ENCODE measurements at places on chromosomes 7 and 10.

- DNase-seq = no peak
Observed at GRCh38 chr10:3682745-3683144, 102.3 kb downstream of the KLF6 start.

- DNase-seq = no peak
Observed at GRCh38 chr7:31858055-31858454, 171.0 kb downstream of the PPP1R17 start.

DNA sequence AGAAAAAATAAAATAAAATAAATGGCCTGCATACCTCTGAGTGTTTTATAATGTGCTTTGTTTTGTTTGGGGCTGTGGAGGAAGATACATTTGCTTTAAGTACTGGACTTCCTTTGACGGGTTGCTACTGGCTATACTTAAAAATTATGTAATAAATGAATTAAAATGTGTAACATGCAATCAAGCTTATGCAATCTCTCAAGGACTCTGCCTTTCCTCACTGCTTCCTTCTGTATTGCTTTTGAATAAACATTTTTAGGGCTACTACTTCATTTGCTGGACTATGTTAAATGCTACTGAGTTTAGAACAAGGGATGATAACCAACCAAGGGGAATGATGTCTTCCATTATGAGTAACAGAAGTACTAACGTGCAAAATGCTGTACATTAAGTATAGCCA, 91.6 kb downstream of the ETV1 start:
- no peak for DNase-seq

DNA sequence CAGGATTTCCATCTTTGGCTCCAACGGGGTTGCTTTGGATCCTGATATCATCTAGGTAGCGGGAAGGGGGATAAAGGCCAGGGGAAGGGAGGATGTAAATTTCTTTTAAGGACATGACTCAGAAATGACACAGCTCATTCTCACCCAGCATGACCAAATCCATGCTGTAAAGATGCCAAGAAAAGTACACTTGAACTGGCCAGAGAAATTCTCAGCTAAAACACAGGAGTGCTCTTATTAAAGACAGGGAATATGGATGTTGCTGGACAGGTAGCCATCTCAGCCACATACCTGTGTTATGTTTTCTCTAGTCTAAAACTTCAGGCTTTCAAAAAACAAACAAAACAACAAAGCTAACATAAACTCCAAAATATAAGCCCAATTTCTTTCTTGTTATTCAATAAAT, 68.3 kb downstream of the NAMPT start:
- DNase-seq = no peak

- DNase-seq = no peak
Observed at GRCh38 chr7:44131173-44132029, 8.1 kb upstream of the POLD2 start.

- no peak for DNase-seq
Observed at GRCh38 chr7:27241189-27242056, 1.2 kb upstream of the EVX1 start.
